Mammary epithelial cell (primary cell): ENCODE measurements at places on chromosomes 2 and 18. TPM values are rescaled to one million over a fixed set of nuclear protein-coding genes. Genes with fewer than 3 reads are reported as not detected.

STPG4 gene
- 0.17 TPM for total RNA-seq

SCTR gene
- not detected in 2 replicates for total RNA-seq

SLC8A1 gene
- 27.5 TPM for total RNA-seq

REG1B gene
- total RNA-seq = not detected

CLEC4F gene
- total RNA-seq = not detected

GPR75 gene
- total RNA-seq = 2.9 and 4.7 TPM in 2 replicates

LRRTM4 gene
- total RNA-seq = not detected in 2 replicates

STK36 gene
- total RNA-seq = 18.8 TPM

CXCR4 gene
- total RNA-seq = not detected

EFR3B gene
- total RNA-seq = under 0.01 TPM

EPAS1 gene
- total RNA-seq = 174 and 239 TPM in 2 replicates

PIK3C3 gene
- 40.0 TPM for total RNA-seq

SLC11A1 gene
- 0.17 TPM for total RNA-seq

CRACDL gene
- 4.5 and 5.2 TPM in 2 replicates for total RNA-seq

FSHR gene
- not detected in 2 replicates for total RNA-seq

SAG gene
- total RNA-seq = not detected in 2 replicates

SCYGR4 gene
- not detected in 2 replicates for total RNA-seq
